ENCODE measurements at places on chromosomes 3 and 15.

- DNase-seq = no peak
Measured at GRCh38 chr15:28885128-28885629, 595 bp upstream of the APBA2 start.

DNA sequence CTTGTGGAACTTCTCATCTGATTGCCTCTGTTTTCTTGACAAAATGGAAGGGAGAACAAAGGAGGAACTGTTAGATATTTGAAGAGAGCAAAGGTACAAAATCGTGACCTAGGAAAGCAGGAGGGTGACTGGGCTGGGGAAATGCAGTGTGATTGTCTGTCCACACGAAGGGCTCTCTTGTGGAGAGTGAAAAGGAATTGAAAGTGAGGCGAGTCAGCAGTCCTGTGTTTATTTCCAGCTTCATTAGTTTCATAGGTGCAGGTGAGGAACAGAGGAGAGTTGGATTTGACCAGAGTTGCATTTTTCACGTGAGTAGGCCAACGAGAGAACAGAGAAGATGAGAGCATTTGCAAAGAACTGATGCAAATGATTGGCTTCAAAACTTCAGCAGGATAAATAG, 336.4 kb upstream of the SATB1 start:
- DNase-seq = no peak

GRCh38 chr3:152870027-152870426, 35.1 kb downstream of the P2RY1 start:
- no peak for DNase-seq

DNA sequence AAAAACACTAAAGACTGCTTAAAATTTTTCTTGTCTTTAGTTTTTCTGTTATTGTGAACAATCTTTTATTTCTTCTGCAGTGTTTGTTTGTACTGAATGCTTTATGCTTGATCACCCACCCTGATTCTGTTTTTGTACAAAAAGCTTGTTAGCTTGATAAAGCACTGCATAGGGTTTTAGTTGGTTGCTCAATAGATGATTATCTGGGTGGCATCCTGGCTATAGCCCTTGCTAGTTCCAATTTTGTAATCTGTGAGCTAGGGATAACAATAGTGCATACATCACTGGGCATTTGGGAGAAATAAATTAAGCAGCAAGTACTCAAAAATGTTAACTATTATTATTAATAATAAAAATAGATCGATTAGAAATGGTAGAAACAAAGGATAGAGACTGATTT, 102.3 kb downstream of the ZPLD1 start:
- no peak for DNase-seq

DNA sequence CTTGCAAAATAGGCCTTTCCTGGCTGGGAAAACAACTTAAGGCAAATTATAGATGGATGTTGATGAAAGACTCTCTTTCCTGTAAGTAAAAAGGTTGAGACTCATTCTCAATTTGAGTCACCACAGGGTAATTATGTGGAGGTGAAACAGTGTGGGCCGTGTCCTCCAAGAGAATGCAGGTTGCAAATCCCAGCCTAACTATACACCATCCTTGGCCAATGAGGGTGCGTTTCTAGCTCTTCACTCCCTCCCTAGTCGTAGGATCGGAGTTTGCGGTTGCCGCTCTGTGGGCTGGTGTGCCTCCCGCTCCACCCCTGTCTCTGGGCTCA, 259.9 kb downstream of the PLCL2 start:
- peak; percentile 35 for DNase-seq

DNA sequence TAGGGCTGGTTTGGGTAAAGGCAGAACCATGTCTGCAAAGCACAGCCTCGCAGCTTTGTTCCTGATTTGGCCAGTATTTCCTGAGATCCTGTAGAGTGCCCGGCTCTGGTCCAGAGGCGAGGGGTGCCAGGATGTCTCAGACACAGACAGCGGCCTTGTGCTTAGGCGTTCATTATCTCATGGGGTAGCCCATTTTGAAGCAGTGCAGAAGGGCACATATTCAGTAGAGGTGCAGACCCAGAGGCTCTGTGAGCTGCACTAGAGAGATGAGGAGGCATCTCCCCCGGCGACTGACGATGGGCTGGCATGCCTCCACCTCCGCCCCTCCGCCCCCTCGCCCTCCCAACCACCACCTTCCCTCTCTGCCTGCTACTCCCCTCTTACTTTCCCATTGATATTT, 170.3 kb downstream of the CHDH start:
- no peak for DNase-seq

DNA sequence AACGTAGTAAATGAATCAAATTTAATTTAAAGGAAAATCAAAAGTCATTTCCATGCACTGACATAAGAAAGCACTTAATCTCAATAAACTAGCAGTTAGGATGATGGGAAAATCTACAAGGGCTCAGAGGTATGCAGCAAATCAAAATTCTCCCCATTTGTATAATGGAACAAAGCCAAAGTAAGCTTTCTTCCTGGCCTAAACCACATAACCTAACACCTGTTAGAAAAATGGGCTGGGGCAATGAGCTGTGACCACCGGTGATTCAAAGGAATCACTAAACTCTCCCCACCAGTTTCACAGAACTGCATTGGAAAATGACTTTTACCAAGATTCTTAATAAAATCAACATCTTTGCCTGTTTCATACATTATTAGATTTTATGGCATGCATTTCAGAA, 1024.3 kb downstream of the FHIT start:
- DNase-seq = no peak

GRCh38 chr15:62183130-62183529, 18.0 kb upstream of the C2CD4B start:
- DNase-seq = no peak

DNA sequence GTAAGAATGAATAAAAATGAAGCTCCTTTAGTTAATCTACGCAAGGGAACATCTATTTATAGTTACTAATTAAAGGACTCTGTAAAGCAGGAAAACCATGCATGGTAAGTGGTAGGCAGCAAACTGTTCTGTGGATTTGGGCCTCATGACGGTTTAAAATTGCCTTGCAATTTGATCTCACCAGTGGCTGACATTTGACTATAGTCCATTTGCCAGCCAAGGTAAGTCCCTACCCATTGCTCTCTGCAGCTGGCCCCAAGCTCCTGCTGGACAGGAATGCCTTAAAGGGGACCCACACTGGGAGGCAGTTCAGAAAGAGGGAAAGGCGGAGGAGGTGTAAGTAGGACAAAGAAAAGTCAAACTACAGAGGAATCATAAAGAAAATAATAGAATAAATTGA, 203.3 kb downstream of the PLCL2 start:
- no peak for DNase-seq

- no peak for DNase-seq
Measured at GRCh38 chr15:44250566-44251205, 37.8 kb upstream of the GOLM2 start.

- no peak for DNase-seq
Measured at GRCh38 chr15:100787567-100788417, 91.8 kb upstream of the ALDH1A3 start.

GRCh38 chr3:14899993-14900618, 47.3 kb upstream of the NR2C2 start:
- no peak for DNase-seq

DNA sequence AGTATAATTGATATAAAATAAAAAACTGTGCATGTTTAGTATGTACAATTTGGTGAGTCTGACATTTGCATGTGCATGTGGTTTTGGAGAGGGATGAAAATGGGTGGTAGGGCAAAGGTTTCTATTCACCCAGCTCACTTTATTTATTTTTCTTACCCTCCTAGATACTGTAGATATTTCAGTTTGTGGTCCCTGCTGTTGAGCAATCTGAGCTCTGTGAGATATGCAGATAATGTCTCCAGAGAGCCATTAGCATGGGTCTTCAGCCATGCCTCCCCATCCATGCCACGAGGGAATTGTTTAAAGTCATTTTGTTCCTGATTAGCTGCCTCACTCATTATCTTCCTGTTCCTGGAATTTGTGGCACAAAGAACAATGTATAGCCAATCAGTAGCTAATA, 44.4 kb upstream of the B3GALNT1 start:
- DNase-seq = no peak

- no peak for DNase-seq
Measured at GRCh38 chr3:178404961-178405360, 131.3 kb upstream of the KCNMB2 start.

DNA sequence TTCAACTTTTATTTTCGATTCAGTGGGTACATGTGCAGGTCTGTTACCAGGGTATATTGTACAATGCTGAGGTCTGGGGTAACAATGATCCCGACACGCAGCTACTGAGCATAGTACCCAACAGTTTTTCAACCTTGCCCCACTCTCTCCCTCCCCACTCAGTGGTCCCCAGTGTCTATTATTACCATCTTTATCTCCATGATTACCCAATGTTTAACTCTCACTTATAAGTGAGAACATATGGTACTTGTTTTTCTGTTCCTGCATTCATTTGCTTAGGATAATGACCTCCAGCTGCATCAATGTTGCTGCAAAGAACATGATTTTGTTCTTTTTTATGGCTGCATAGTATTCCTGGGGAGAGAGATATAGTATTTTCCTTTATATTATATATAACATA, 75.7 kb upstream of the EPHB3 start:
- no peak for DNase-seq

- no peak for DNase-seq
Measured at GRCh38 chr3:30688776-30689641, 82.6 kb downstream of the TGFBR2 start.

- no peak for DNase-seq
Measured at GRCh38 chr15:56052395-56053045, 59.1 kb upstream of the NEDD4 start.

- peak; percentile 51 for DNase-seq
Measured at GRCh38 chr15:90264671-90265070, 801 bp upstream of the NGRN start.

DNA sequence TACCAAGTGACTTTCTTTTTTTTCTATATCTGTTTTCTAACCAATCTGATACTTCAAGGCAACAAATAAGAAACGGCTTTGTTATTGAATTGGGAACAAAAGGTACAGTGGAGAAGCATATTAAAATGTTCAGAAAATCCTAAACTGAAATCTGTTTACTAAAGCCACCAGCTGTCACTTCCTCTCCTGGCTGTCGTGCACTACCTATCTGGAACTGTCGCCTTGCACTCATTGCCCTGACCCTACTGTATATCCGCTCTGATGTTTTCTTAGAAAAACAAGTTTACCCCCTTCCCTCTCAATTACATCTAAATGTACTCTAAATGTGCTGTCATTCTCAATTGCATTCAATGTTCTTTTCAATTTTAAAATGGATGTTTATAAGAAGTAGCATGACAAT, 439.8 kb upstream of the ARRDC4 start:
- no peak for DNase-seq

- DNase-seq = peak; percentile 37
Measured at GRCh38 chr3:109806929-109807328, 469.6 kb upstream of the DPPA4 start.

DNA sequence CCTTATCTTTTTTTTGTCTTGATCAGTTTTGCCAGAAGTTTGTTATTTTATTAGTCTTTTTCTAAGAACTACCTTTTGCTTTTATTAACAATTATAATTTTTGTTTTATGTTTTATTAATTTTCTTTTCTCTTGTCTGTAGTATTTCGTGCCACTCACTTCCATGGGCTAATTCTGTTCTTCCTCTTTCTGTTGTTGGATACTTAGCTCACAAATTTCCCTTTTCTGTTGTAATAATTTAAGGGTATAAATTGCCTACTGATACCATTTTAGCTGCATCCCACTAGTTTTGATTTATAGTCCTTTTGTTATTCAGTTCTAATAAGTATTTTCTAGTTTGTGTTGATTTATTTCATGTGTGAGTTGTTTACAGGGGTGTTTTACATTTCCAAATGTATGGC, 48.6 kb downstream of the SNRK start:
- no peak for DNase-seq

DNA sequence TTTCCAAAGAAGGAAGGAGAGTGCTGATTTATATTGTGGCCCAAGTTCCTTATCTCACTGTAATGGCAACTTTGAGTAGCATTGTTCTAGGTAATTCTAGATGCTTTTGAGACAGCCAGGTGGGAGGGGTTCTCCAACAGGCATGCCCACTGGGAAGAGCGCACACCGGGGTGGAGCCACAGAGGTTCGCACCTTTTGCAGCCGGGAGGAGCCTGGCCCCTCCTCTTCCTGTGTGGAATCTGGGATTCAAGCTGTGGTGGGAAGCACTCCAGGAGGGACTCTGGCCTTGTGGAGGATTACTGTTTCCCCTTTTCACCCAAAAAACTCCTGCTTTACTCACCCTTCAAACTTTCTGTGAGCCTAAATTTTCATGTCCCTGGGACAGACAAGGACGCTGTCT, 53.1 kb downstream of the CFAP20DC start:
- DNase-seq = no peak

GRCh38 chr15:88465633-88466224, 1.5 kb downstream of the MRPL46 start:
- DNase-seq = peak; percentile 56

- DNase-seq = no peak
Measured at GRCh38 chr3:45056608-45057301, 30.7 kb downstream of the CLEC3B start.

- no peak for DNase-seq
Measured at GRCh38 chr3:45067941-45068340, 41.8 kb downstream of the CLEC3B start.

GRCh38 chr3:33089515-33089914, 7.4 kb downstream of the GLB1 start:
- peak; percentile 21 for DNase-seq

GRCh38 chr3:18425641-18426257, 610 bp upstream of the SATB1 start:
- peak; percentile 80 for DNase-seq

DNA sequence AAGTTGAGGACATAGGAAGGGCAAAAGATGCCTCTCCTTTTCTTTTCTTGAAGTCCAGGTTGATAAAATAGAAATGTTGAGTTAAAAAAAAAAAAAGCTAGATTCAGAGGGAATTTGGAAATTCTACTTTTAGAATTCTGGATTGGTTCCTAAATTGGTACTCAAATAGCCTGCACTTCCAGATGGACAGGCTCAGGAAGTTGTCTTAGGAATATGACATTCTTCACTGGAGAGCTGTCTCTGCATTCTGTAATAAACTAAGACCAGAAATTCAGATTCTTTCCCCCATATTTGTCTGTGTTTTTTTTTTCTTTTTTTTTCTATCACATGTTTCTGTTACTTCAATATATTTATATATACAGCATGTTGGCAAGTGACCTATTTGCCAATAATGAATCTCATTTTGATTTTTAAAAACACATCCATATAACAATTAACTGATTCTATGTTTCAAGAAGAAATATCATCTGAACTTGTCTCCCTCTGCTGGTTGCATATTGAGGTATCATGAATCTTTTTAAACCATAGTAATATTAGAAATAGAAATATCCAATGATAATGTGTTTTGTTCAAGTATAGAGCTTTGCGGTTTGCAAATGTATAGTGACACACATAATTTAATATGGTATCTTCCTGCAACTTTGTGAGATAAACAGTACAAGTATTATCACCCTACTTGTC, 8.5 kb upstream of the LSAMP start:
- no peak for DNase-seq

DNA sequence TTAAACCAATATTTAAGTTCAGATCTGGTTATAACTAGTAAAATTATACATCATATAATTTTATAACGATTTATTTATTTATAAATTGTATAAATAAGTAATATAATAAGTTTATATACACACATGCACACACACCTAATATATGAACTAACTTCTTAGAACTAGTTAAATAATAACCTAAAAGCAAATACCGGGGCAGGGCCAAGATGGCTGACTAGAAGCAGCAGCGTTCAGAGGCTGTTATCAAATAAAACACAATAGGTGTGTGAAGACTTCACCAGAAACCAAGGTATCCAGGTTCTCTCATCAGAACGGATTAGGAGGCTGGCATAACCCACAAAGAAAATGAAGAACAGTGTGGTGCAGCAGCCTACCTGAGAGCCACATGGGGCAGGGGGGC, 653.6 kb upstream of the CBLB start:
- DNase-seq = no peak

- DNase-seq = no peak
Measured at GRCh38 chr3:141124715-141125114, 73.6 kb downstream of the SPSB4 start.
